ENCODE measurements at places on chromosomes 7 and 10.

DNA sequence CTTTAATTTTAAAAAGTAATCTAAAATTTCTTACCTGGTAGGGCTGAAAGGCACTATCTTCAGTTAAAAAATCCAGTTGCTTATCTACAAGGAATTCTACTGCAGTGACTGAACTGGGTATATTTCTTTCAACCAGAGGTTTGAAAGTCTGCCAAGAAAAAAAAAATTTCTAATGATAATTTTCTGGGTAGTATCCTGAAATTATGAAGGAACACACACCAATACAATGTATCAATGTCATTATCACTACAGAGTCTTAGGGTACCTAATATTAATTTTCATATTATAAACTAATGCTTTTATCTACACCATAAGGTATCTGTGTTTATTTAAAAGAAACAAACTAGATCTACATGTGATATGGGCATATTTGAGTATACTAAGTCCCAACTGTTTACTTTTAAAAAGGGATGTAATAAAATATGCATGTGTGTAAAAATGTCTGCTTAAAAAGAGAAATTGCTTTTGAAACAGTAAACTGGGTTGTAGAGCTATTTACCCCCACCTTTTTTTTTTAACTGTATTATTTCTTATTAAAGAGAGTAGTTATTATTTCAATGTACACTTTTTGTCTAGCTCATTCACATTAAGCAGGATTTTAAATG lies 131.6 kb downstream of the NRBF2 start:
- no peak for DNase-seq

DNA sequence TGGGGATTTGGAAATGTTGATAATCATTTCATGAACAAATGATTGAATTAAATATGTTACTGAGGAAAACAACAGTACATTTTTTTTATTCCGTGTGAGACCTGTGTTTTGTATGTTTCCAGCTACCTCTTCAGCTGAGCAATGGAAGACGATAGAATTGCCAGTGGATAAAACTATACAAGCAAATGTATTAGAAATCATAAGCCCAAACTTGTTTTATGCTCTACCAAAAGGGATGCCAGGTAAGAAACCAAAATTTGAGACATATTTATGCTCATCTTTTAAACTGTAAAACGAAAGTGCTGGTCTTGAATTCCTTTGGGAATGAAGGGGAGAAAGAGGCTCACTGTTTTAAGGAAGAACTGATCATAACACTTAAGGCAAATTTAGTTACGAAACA lies 17.8 kb upstream of the VWA2 start:
- no peak for DNase-seq

DNA sequence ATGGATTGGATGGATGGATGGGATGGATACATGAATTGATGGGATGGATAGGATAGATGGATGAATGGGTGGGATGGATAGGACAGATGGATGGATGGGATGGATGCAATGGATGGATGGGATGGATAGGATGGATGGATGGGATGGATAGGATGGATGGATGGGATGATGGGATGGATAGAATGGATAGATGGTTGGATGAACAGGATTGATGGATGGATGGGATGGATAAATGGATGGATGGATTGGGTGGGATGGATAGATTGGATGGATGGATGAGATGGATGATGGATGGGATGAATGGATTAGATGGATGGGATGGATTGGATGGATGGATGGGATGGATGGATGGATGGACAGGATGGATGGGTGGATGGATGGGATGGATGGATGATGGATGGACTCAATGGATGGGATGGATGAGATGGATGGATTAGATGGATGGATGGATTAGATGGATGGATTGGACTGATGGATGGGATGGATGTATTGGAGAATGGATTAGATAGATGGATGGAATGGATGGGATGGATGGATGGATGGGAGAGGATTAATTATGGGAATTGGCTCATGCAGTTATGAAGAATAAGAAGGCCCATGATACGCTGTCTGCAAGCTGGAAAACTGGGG lies 136.4 kb downstream of the ADAM12 start:
- no peak for DNase-seq

DNA sequence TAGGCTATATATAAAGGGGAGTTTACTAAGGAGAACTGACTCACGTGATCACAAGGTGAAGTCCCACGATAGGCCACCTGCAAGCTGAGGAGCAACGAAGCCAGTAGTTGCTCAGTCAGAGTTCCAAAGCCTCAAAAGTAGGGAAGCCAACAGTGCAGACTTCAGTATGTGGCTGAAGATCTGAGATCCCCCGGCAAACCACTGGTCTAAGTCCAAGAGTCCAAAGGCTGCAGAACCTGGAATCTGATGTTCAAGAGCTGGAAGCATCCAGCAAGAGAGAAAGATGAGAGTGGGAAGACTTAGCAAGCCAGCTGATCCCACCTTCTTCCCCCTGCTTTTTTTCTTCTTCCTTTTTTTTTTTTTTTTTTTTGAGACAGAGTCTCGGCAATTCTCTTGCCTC lies 27.0 kb upstream of the GSDME start:
- no peak for DNase-seq

DNA sequence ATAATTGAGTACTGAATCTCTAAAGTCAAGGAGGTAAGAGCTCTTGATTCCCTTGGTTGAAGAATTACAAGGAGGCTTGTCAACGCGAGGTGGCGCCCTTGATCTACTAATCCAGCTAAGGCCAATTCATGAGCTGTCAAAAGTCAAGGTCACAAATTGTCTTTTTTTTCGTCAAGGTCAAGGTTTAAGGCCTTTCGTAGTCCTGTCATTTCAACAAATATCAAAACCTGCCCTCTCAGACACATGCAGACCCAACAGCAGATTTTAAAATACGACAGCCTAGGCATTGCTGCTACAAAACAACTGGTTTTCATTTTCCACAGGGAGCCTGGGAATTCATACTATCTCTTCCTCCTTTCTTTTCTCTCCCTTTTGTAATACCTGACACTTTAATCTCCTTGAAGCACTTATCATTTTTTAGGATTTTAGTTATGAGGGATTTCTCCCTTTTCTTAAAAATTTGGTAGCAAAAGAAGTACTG lies 3.6 kb downstream of the HOXA13 start:
- no peak for DNase-seq

GRCh38 chr7:12456506-12456905 lies 52.8 kb upstream of the VWDE start:
- no peak for DNase-seq

- no peak for DNase-seq
These were observed 72.7 kb downstream of the SEM1 start for GRCh38 chr7:96636979-96637378.

DNA sequence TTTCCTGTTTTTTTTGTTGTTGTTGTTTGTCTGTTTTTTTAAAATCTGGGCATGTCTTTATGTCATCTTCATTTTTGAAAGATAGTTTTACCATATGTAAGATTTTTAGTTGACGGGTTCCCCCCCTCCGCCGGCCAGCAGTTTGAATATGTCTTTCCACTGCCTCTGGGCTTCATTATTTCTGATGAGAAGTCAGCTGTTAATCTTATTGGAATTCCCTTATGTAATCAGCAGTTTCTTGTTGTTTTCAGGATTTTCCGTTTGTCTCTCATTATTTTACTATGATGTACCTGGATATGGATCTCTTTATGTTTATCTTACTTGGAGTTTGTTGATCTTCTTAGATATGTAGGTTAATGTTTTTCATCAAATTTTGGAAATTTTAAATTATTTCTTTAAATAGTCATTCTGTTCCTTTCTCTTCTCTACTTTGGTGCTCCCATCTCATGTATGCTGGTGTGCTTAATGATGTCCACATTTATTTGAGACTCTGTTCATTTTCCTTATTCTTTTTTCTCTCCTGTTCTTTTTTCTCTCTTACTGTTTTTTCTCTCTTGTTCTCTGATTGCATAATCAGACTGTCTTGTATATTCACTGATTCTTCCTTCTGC lies 9.7 kb downstream of the EXOC6 start:
- no peak for DNase-seq

DNA sequence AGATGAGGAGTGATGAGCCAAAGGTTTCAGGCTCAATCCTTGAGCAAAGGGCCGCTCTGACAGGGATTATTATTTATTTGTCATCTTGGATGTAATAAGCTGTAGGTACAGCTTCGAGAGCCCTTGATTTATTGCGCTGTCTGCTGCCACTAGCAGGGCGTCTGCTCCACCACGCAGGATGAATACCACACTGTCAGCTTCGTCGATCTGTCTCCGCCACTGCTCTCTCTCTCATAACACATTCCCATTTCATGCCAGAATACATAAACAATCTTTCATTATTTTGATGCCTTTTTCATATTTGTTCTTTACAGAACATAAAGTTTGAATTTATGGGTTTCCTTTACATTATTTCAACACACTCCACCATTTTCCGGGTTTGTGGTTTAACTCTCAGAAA lies 276.6 kb downstream of the LRMDA start:
- no peak for DNase-seq
